ENCODE measurements at places on chromosomes 4 and X.

GRCh38 chr4:179750374-179750773, 2308.1 kb upstream of the AGA start:
- no peak for DNase-seq

DNA sequence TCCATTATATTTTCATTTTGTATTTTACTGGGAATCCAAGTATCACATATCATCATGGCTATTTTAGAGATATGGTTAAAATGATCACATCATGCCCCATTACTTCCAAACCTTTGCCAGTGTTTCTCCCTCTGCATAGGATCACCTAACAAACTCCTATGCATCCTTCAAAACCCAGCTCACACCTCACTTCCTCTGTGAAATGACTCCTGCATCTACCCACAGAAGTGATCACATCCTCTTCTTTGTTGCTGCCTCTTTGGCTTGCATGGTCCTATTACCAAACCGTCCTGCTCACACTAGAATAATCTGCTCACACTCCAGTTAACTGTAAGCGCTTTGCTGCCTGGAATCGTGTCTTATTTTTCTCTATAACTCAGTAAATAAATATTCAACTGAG, 74.7 kb upstream of the C4orf50 start:
- DNase-seq: no peak

- no peak for DNase-seq
Observed at GRCh38 chrX:38661561-38661960, 100.2 kb downstream of the TSPAN7 start.

GRCh38 chr4:163200727-163201349, 34.1 kb upstream of the NAF1 start:
- DNase-seq: no peak

GRCh38 chr4:152459326-152459725, 76.6 kb downstream of the FBXW7 start:
- no peak for DNase-seq

DNA sequence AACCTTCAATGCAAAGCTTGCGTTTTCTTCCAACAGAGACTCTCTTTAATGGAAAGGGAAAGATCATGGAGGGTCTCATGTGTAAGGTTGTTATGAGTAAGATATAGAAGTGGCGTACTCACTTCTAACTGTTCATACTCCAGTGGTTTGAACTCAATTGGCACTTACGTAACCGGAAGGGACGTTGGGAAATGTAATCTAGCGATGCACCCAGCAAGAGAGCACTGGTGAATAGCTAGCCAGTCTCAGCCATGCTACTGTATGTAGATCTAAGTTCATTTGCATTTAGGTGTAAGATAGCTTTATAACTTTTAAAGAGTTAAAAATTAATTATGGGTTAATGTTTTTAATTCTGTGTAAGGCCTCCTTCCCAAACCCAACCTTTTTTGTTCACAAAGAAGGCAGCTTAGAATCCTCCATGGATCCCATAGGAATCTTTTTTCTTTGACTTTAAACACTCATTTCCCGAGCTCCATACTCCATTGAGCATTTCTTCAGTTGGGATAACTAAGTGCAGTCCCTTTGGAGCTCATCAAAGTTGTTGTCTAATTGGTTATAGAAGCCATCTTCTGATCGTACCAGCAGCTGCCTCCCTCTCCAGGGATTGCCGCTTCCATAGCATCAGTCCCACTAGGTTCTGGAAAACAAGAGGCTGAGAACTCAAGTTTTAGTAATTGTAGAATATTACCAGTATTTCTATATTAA, 191.1 kb downstream of the RAPGEF2 start:
- no peak for DNase-seq

DNA sequence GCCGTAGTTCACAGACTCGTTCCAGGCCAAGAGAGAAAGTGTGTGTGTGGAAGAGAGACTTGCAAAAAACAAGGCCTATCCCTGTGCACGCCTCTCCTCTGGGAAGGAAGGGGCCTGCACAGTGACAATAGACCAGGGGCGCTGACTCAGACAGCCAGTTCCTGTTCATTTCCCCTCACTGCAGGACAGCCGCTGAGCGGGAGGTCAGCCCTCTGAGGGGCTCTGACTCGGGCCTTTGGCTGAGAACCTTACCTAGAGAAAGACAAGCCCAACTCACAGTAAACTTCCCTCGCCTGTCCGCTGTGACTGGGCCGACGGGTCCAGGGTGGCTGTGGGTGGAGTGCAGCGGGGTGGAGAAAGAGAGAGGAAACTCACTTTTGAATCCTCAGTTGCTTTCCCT, 52.1 kb downstream of the RTL5 start:
- DNase-seq: no peak

DNA sequence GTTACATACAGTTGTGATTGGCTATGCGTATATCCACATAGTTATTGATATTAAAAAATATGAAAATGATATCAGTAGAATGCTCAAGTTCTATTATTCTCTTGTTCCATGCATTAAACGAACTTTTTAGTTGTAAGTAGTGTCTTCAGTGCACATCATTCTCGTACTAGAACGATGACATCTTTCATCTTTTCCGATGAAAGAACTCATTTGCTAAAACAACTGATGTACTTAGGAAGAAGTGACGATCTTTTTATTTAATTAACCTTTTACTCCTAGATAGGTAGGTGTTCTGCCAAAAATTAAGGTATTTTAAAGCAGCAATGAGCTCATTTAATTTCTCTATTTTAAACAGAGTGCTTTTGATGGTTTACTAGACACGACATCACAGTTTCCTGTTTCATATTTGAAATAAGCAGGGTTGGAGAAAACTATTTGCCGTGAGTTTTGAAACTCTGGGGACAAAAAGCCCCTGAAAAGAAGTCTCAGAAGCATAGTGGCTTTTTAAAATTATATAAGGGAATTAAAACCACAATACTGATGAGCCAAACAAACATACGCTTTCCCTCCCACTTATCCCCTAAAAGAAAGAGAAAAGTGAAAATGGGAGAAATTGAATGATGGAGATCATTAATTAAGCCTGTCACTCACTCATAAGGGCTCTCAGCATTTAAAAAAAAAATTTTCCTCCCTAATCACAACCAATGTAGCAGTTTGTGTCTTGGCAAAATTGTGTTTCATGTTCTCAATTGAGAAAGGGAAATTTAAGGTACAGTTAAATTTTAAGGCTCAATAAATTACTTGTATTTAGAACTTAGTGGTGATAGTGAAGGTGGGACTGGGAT, 25.6 kb downstream of the SPRY1 start:
- no peak for DNase-seq

DNA sequence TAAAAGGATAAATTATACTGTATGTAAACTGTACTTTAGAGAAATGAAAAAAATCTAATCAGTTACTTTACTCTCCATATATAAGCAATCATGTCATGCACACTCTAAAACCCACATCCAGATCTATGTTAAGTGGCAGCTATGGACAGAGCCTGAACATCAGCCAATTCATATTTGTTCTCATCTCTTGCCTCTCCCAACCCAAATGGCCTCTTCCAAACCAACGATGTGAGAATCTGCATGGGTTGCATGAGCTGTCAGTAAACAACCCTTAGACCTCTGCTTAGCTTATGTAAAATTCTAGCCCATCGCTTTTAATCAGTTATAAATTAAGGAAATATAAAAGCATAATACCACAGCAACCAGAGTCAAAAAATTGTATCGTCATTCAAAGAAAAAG, 288.7 kb upstream of the INTU start:
- DNase-seq: no peak

GRCh38 chr4:118797558-118798142, 38.3 kb downstream of the SEC24D start:
- DNase-seq: no peak

DNA sequence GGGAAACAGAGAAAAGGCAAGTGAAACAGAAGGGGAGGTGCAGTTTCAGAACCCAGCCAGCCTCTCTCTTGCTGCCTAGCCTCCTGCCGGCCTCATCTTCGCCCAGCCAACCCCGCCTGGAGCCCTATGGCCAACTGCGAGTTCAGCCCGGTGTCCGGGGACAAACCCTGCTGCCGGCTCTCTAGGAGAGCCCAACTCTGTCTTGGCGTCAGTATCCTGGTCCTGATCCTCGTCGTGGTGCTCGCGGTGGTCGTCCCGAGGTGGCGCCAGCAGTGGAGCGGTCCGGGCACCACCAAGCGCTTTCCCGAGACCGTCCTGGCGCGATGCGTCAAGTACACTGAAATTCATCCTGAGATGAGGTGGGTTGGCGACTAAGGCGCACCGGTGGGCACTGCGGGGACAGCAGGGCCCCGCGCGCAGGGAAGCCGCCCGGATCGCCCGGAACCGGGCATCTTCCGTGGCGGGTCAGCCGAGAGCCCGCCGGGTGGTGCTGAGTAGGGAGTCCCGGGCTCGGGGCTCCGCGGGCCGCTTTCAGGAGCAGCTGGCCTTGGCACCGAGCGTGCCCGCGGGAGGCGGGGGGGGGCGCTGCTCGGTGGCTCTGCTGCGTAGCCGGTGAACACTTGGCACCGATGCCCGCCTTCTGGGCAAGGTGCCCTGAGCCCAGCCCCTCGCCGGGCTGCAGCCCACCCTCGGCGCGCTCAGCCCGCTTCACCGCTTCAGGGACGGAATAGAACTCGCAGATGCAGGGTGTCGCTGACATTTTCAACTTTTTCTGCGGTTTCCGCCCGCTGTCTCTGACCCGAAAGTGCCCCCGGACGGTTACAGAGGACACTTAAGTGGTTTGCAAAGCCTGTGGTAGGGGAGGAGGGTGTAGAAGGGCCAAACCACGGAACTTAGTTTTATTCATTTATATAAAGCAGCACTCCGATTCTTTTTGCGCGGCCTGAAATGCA, at the start of gene CD38:
CD38 (plus strand) TSS at position 40 of the 953 bp plus-strand sequence; CDS start at position 127, 87 bp downstream.
- DNase-seq: peak; percentile 21

GRCh38 chr4:5956285-5957021, 61.8 kb downstream of the C4orf50 start:
- no peak for DNase-seq

GRCh38 chrX:71017396-71017939, 50.7 kb downstream of the SNX12 start:
- no peak for DNase-seq

DNA sequence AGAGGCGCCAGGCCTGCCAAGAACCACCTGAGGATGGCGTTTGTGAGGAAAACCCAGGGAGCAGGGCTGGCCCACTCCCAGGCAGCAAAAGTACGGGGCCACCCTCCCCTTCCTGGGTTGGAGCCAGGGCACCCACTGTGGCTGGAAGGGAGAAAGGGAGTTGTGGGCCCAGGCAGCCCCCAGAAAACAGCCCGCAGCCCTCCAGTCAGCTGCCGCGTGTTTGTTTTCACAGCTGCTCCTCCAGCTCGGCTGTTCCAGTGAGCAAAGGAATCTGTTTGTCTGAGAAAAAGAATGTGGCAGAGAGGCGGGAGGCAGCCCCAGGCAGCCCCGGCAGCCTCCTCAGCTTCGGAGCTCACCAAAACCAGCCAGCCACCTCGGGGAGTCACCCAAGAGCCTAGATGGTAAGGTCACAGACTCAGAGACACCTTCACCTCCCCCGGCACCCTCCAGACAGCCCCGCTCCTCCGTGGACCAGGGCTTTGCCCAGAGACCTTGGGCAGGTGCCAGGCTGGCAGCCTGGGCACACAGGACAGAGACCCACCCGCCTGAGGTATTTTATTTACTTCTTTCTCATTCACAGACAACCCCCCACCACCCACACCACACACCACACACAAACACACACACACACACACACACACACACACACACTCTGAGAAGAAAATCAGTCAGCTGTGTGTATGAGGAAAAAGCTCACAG, 338.1 kb downstream of the BCOR start:
- no peak for DNase-seq

- peak; percentile 72 for DNase-seq
Observed at GRCh38 chrX:53088136-53088974, 5.6 kb upstream of the KANTR start.

GRCh38 chr4:15002659-15003400, 549 bp downstream of the CPEB2 start:
- peak; percentile 69 for DNase-seq

GRCh38 chr4:124953061-124953460, 240.5 kb upstream of the ANKRD50 start:
- DNase-seq: no peak

- no peak for DNase-seq
Observed at GRCh38 chr4:55181010-55182005, 55.9 kb upstream of the KDR start.
